ENCODE measurements at places on chromosomes 11 and 22.

DNA sequence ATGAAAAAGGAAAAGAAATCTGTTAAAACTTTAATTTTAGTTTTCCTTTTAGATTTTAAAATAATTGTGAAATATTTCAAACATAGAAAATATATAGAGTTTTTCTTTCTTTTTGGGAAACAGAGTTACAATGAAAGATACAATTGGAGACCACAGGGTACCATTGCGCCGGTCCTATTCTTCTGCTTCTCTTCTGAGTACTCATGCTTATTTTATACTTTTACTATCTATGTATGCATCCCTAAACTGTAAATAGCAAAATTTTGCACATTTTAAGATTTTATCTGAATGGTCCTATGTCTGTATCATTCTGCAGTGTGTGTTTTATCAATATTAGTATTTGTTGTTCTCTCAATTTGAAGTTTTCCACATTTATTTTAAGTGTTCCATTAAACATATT is 65.0 kb downstream of the EHF start:
- no peak for DNase-seq

GRCh38 chr11:97332271-97332670 is 942.5 kb downstream of the JRKL start:
- DNase-seq = no peak

DNA sequence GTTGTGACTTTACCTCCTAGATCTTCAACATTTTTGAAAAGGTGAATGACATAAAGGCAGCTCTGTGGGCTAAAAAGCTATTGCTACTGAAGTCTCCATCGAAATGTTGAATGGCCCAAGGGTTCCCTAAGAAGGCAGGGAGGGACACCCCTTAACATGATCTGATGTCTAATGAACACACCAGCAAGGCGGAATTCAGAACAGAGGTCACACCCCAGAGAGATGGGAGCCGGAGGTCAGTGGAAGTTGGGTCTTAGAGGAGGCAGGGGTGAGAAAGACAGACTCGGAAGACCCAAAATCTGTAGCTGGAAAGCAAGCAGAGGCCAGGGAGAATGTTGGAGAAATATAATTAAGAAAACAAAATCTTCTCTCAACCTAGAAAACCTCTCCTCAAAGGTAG is 79.0 kb downstream of the TRIM29 start:
- DNase-seq = no peak

GRCh38 chr11:32602657-32603415 is 19.2 kb downstream of the EIF3M start:
- DNase-seq = no peak

GRCh38 chr11:104332110-104332509 is 168.2 kb upstream of the PDGFD start:
- no peak for DNase-seq

- DNase-seq = no peak
Observed at GRCh38 chr11:107018902-107019493, 722 bp upstream of the GUCY1A2 start.

DNA sequence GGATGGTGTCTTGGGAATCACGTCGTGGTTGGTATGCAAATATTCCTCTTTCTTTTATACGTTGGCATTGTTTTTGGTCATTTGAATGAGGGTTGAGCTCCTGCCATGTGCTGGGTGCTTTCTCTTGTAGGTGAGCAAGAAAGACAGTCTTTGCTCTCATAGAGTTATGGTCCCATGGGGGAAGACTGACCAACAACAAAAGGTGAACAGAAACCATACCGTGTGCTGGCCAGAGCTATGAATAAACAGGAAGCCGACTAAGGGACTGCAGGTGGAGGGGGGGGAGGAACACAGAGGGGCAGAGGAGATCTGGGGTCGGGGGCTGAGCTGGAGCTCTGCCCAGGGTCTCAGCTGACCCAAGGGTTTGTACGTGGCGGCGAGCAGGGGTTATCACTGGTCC is 245.3 kb downstream of the CTTN start:
- DNase-seq = no peak

- no peak for DNase-seq
Observed at GRCh38 chr22:19180740-19181410, 2.3 kb upstream of the SLC25A1 start.

GRCh38 chr22:24443668-24444067 is 16.3 kb downstream of the ADORA2A start:
- DNase-seq = no peak

GRCh38 chr11:126172596-126173038 is 38.8 kb downstream of the RPUSD4 start:
- DNase-seq = no peak

DNA sequence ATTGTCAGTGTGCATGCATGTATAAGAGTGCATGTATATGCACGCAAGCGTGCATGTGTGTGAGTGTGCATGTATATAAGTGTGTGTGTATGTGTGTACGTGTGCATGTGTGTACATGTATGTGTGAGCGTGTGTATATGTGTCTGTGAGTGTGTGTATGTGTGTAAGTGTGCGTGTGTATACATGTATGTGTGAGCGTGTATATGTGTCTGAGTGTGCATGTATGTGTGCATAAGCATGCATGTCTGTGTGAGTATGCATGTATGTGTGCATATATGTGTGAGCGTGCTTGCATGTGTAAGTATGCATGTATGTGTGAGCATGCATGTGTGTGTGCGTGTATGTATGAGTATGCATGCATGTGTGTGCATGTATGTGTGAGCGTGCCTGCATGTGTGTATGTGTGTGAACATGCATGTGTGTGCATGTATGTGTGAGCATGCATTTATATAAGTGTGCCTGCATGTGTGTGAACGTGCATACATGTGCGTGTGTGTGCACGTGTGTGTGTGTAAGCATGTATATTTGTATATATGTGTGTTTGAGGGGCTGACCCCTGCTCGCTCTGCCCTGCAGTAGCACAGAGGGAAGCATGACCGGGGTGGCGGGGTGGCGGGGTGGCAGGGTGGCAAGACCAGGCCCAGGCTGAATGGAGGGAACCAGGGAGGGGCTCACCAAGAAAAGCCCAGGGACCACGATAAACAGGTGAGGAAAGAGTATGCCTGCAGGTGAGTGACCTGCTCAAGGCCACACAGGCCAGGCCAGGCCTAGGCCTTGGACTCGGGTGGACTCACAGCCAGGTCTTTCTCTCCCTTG is 26.3 kb downstream of the CYTH4 start:
- no peak for DNase-seq
